Myocyte (in vitro differentiated cells): ENCODE measurements at places on chromosomes 7 and 10. TPM values are rescaled to one million over a fixed set of nuclear protein-coding genes. Genes with fewer than 3 reads are reported as not detected.

DNA sequence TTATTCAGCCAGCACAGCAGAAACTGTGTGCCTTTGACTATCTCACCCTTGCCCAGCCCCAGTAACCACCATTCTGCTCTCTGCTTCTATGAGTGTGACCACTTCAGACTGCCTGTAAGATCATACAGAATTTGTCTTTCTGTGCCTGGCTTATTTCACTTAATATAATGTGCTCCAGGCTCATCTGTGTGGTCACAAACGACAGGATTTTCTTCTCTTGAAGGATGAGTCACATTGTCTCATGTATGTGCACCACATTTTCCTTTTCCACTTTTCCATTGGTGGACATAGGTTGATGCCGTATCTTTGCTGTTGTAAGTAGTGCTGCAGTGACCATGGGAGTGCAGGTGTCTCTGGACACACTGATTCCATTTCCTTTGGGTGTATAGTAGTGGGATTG is 122.5 kb upstream of the LANCL2 start:
- DNase-seq: no peak

DNA sequence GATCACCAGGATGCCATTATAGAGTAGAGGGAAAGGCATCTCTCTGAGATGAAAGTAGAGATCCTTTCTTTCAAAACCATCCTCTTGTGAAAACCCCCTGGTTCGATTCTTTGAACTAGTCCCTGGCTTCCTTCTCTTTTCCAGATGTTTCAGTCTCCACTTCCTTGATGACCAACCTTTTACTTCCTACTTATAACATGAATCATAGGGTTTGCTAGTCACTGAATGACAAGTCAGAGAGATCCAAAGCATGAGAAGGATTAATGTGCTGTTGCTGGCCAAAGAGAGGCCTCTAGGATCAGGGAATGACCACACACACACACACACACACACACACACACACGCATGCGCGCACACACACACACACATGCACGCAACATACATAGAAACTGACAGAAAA is 161.1 kb upstream of the FRMD4A start:
- DNase-seq: no peak

DNA sequence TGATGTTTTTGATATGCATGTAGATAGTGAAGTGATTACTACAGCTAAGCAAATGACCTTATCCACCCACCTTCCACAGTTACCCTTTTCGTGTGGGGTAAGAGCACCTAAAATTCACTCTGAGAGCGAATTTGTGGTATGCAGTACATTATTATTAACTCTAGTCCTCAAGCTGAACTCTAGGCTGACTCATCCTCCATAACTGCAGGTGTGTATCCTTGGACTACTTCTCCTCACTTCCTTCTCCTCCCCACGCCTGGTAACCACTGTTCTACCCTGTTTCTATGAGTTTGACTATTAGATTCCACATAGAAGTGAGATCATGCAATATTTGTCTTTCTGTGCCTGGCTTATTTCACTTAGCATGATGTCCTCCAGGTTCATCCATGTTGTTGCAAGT is 484.6 kb downstream of the GATA3 start:
- no peak for DNase-seq

Gene CTTNBP2
- total RNA-seq: 3.1 and 6.1 TPM in 2 replicates

Gene PLEKHS1
- not detected in 2 replicates for total RNA-seq

Gene IMPDH1
- total RNA-seq: 34.3 and 35.4 TPM in 2 replicates

Gene TMEM178B
- 6.8 and 8.9 TPM in 2 replicates for total RNA-seq

Gene GFRA1
- total RNA-seq: 11.1 and 12.9 TPM in 2 replicates

Gene SNCG
- not detected in 2 replicates for total RNA-seq

DNA sequence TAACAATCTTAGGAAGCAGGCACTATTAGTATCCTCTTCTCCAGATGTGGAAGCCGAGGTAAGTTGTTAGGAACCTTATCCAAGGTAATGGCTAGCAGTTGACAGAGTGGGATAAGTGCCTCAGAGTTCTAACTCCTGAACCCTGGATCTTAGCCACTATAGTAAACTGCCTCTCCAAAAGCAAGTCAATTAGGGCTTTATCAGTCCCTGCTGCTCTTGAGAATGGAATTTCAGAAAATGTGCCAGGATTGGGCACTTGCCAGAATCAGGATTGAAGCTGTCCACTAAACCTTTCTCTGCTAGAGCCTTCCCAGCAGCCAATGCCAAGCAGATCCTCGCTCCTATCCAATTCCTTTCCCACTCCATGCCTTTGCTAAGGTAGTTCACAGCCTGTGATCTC is 777.5 kb upstream of the POM121L12 start:
- DNase-seq: no peak

- DNase-seq: no peak
These were observed 148.4 kb downstream of the SEMA3D start for GRCh38 chr7:85038466-85038865.

Gene SPDYE16
- total RNA-seq: 0.11 and 1.8 TPM in 2 replicates

Gene OR13A1
- total RNA-seq: not detected in 2 replicates

Gene PNPLA8
- 50.1 and 58.5 TPM in 2 replicates for total RNA-seq

Gene NXPH1
- 0.13 and 0.36 TPM in 2 replicates for total RNA-seq

GRCh38 chr10:116085323-116085722 is 187.7 kb downstream of the GFRA1 start:
- no peak for DNase-seq

GRCh38 chr10:73086816-73087215 is 9.8 kb downstream of the P4HA1 start:
- DNase-seq: no peak

GRCh38 chr10:29248158-29248557 is 40.7 kb upstream of the LYZL1 start:
- no peak for DNase-seq
